Activated CD8-positive, alpha-beta memory T cell treated with anti-CD3 and anti-CD28 coated beads for 1 hour (primary cell): ENCODE measurements at places on chromosomes 6 and 20.

DNA sequence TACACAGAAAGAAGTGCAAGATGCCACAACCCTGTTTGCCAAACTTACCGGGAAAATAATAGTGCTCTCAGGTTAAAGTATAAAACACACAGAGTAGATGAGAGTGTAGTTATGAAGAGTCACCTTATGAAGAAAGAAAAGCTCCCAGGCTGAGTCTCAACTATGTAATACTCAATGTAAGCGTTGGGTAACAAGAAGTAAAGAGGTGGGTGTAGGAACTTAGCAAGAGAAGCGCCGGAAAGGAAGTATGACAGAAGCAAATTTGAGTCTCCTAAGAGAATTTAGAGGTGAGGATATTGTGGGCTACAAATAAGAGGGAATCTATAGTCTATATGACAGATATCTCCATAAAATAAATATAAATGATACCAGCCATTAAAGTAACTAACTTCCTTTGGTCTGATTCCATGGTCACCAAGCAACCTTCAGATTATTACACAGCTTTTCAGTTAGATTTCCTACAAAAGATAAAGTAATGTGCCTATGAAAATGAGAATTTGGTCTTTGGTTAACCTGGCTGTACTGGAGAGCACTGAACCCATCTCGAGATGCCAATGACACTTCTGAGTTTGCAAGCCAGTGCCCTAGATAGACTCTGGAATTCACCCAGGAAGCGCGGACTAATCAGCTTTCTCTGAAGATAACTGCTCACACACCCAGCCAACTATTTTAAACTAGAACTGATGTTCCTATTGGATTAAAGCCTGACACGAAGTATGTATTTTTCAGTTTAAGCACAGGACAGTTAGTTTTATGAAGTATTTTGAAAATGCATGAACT is 1.8 kb downstream of the TUBE1 start:
- no peak for DNase-seq

DNA sequence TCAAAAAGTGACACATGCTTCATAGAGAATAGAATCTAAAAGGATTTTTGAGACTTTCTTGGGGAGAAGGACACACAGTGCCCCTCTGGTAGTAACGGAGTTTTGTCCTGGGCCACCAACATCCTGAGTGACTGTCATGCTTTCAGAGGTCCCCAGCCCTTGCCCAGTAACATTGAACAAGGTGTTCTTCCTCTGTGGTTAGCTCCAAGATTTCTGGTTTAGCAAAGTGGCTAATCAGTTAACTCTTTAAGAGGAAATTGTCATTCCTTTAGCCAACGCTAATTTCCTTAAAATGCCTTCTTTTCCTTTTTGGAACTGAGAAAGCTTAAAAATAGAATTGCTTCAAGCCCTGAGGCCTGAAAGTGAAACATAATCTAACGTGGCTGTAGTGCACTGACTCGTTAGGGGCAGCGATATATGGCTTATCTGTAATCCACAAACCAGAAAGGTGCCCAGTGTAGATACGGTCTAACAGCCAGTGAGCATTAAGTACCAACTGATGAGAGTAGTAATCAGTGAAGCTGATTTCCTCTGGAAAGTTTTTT is 7.8 kb downstream of the E2F3 start:
- DNase-seq = no peak

GRCh38 chr20:56427797-56428196 is 15.7 kb downstream of the CASS4 start:
- no peak for DNase-seq

DNA sequence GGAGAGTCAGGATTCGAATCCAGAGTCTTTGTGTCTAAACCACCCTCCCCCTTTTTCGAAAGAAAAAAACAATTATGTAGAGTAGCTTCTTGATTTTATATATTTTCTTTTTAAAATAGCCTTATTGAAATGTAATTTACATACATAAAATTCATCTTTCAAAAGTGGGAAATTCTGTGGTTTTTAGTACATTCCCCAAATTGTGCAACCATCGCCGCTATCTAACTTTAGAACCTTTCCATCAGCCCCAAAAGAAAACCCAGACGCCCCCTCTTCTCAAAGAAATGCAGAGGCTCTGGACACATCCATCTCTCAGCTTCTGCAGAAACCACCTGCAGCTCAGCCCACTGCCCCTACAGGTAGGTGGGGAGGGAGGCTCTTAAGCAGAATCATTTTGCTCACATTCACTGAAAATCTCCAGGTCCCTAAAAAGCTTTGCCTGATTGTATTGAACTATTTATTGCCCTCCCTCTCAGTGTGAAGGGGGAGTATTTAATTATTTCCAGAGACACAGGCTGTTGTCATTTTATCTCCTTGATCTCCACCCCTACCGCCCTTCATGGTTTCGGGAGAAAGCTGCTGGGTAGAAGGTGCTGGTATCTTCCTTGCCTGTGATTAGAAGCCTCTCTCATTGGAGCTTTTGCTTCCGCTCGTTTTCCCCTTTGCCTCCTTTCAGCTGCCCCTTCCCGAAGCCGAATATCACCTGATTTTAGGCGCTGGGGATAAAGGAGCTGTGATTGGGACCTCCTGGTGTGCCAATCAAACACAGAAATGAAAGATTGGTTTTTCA is 68.7 kb upstream of the KCNG1 start:
- no peak for DNase-seq

DNA sequence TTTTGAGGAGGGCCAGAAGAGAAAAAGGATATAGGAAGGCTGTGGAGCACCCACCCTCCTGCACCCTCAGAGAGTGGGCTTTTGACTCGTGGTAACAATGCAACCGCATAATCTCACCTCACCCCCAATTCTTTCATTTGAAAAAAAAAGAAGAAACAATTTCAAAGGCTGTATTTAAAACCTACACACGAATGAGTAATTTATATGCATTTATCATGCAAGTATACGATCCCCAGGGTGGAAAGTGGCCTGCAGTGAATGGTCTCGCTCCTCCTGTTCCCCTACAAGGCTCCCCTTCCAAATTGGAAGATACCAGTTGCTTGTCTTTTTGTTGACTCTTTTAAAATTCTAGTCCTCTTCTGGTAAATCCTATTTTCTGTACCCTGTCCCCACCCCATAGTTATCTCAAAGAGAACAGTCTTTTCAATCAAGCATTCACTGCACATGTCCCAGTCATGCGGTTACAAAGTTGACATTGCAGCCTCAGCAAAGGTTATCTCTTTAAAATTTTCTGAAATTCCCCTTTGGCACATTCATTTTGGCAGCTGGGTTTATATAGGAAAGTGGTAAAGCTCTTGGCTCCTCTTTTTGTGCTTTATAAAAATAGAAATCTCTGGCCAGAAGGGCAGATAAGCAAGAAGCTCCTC is 110.6 kb downstream of the ARID1B start:
- DNase-seq = no peak

DNA sequence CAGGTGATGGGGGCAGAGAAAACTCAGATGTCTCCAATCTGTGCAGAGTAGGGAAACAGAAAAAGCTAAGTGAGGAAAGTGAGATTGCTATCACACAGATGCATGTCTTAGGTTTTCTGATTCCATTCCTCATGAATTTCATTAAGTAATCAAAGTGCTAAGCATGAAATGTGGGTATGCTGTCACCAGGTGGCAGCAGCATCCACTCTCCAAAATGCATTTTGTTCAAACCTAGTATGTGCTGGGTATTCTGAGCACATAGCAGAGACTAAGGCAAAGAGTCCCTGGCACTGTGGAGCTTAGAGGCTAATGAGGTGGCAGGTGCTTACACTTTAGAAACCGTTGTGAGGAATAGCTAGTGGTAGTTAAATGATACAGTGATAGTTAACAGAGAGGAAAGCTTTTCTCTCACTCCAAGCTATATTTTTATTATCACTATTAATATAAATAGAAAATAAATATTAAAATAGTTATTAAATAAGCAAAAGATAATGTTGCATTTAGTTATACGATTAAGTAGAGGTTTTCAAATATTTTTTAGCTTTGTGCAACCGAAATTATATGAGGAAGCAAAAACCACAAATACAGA is 179.5 kb downstream of the CDH26 start:
- no peak for DNase-seq

DNA sequence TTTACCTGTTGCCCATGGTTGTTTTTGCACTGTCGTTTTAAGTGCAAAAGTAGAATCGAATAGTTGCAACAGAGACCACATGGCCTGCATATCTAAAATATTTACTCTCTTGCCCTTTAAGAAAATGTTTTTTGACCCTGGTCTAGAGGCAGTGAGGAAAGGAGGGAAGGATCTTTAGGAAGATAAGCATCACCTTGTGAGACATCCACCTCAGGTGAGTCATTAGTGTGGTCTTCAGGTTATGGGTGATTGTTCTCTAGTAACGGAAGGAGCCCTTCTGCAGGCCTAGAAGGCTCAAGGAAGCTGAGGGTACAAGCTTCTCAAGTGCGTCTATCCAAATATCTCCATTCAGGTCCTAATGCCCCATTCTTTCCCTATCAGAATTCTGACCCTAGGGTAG is 6.6 kb upstream of the RAB44 start:
- DNase-seq = no peak

DNA sequence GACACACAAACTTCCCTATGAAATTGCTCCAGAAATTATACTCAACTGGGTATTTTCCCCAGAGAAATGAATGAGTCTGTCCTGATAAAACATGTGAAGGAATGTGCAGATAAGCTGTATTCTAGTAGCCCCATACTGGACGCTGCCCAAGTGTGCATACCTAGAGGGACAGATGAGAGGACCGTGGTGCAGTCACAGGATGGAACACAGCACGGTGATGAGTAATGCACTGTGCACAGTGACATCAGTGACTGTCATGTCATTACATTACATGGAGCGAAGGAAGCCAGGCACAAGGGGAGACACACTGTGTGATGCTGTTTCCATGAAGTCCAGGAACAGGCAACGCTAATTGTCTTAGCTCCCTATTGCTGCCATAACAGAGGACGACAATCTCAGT is 155.5 kb downstream of the CDH4 start:
- DNase-seq = no peak
